ENCODE measurements at places on chromosomes 13 and 19.

- ATAC-seq, result no peak
Observed at GRCh38 chr13:40910324-40911050, 108.6 kb downstream of the ELF1 start.

GRCh38 chr13:26484196-26484595 is 73.3 kb upstream of the WASF3 start:
- ATAC-seq, result no peak

DNA sequence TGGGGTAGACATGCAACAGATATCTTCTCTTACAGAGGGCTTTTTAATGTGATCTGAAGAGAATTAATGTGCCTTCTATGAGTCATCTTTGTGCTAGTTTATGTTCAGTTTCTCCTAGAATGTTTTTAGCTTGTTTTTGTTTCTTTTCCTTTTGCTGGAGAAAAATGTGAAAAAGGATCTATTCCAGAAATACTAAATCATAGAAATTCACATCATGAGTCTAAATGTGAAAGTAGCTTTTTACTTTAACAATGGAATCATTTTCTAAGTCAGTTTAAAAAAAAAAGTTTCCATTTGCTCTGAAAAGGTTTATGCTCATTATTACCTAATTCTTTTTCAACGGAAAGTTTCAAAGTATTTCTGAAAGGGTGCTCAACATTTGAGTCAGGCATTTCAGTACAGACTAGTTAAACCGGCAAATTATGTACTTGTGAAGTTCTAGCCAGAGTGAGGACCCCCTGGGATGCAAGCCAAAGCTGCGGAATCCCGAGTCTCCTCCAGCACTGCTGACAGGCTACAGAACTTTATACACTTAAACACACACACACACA is 72.9 kb downstream of the SPATA13 start:
- no peak for ATAC-seq

- ATAC-seq, result no peak
Observed at GRCh38 chr19:30083701-30084156, 141.7 kb downstream of the URI1 start.
